ENCODE measurements at places on chromosomes 12 and 14.

- DNase-seq: no peak
Measured at GRCh38 chr14:58401587-58401986, 5.9 kb downstream of the TOMM20L start.

DNA sequence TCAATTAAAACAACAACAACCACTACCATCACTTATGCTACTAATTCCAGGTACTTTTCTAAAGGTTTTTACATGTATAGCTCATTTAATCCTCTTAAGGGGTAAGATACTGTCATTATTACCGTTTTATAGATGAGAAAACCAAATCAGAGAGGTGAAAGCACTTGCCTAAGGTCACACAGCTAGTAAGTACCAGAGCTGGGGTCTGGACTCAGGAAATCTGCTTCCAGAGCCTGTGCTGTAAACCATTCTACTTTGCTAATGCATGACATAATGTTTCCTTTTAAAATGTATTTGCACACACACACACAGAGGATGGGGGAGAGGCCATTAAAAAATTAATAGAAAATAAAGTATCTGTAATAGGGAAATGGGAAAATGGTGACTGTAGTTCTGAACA is 113.4 kb downstream of the PTPN11 start:
- DNase-seq: no peak

DNA sequence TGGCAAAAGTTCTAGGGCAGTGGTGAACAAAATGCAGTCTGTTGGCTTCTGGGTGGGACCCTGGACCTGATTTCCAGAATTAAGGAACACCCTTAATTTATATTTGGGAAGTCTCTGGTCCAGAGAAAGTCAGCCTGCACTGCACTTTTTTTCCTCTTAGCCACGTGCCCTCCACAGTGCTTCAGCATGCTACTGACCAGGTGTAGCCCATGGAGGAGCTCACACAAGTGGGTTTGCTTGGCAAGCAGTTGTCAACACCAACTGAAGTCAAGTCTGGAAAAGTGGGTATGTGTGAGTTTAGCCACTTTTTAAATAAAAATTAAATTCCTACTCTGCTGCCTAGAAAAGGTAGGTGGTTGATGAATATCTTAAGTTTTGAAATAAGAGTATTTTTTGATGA is 111.3 kb downstream of the DAAM1 start:
- DNase-seq: no peak

GRCh38 chr14:90175631-90176030 is 80.7 kb upstream of the PSMC1 start:
- DNase-seq: no peak

GRCh38 chr12:55930771-55931316 is at the start of gene DGKA:
DGKA (plus strand) TSS chr12:55931162; CDS start chr12:55936504, 5,342 bp downstream.
- DNase-seq: peak; percentile 29

DNA sequence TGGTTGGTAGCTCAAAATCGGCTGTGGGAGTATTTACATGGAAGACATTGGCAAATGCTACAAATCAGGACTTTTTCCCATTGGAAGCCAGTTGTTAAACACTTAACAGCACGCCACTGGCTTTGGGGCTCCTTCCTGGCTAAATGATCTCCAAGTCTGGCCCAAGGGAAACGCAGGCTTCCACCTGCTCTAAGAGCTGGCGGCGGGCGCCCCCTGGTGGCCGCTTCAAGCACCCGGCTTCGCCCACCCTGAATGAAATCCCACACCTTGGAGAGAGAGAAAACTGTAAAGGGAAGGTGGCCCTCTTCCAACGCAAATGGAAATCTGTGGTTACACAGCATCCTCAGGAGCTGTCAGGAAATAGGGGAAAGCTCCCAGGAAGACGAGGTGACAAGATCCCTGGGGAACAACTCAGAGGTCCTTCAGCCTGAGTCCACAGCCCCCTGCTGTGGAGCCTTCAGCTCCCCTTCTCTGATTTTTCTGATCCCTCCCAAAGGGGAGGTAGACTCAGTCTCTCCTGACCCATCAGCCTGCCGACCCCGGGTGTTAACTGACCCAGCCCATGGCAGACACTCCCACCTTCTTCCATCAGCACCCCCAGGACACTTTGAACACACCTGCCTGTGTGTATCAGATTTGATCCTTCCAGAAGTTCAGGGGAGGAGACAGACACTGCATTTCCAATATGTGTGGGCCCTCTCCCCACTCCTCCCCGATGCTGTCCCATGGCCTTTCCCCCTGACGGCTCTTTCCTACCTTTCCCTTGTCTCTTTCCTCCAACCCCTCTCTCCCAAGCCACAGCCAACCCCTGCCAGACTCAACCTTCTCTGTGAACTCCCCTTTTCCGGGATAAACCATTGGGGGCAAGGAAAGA is 15.4 kb downstream of the SELPLG start:
- DNase-seq: peak; percentile 54

DNA sequence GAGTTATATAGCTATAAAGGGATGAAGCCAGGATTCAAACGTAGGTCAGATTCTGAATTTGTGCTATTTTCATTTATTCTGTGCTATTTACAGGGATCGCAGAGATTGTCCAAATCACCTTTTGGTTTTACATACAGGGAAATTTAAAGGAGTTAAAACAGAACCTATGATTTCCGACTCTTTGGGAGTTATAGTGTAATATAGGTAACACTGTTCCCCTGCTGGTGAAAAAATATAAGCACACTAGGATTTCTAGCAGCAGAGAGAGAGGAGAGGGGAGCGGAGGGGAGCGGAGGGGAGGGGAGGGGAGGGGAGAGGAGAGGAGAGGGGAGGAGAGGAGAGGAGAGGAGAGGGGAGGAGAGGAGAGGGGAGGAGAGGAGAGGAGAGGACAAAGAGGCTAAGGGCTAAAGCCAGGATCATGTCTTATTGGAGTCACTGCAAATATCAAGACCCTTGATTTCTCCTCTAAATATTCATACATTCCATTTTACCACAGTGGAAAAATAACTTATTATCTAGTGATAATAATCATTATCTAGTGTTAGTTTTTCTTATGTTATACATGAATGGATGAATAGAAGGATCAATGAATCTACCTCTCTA is 46.2 kb upstream of the KCNH5 start:
- DNase-seq: no peak

DNA sequence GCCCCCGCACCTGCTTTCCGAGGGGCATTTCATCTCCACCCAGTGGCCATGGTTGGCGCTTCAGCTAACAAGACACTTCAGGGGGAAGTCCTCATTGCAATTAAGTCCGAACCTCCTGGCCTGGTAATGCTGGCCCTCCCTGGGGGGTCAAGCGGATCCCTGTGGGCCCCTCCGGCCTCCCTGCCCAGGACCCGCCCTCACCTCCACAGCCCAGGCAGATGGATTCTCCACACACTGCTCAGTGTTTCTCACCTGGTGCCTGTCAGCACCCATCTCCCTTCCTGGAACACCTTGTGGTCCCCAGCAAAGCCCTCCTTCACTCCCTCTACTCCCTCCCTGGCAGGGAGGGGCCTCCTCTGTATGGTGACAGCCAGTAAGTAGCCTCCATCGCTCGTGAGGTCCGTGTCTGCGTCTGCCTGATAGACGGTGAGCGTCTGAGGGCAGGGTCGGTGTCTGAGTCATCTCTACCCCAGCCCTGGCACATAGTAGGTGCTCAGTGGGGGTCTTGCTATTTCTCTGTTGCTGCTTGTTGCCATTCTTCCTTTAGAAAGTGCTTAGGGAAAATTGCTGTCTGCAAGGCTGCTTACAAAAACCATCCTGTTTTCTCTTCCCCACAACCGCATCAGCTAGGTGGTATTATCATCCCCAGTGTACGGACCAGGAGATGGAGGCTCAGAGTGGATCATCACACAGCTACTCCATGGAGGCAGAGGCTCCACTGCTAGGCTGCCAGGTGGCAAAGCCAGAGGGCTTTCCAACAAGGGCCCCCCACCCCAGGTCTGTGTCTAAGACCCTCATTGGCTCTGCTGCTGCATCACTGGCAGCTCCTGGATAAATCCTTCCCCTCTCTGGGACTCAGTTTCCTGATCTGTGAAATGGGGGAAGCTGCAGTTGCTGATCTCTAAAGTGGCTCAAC is 39.7 kb upstream of the EML1 start:
- DNase-seq: no peak

- no peak for DNase-seq
Measured at GRCh38 chr14:104996483-104996882, 10.9 kb downstream of the CLBA1 start.

GRCh38 chr12:75641031-75641780 is 129.8 kb upstream of the KRR1 start:
- peak; percentile 64 for DNase-seq

GRCh38 chr12:10891937-10892336 is 7.9 kb upstream of the PRH1 start:
- DNase-seq: no peak

DNA sequence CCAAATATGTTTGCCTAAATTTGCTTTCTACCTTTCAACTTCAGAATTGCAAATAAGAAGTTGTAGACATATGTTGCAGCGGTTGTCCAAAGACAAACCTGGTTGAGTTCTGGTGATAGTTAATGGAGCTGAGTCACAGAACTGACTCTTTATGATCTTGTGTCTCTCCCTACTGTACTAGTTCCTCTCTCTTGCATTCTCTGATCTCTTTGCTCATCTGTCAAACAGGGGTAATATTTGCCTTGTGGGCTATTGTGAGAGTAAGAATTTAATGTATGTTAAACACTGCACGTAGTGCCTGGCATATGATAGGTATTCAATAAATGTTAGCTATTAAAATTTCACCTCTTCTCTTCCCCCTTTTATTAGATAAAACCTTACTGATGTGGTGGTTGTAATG is 283.5 kb upstream of the RGS6 start:
- no peak for DNase-seq

- DNase-seq: no peak
Measured at GRCh38 chr12:124380796-124381455, 86.0 kb downstream of the RFLNA start.

DNA sequence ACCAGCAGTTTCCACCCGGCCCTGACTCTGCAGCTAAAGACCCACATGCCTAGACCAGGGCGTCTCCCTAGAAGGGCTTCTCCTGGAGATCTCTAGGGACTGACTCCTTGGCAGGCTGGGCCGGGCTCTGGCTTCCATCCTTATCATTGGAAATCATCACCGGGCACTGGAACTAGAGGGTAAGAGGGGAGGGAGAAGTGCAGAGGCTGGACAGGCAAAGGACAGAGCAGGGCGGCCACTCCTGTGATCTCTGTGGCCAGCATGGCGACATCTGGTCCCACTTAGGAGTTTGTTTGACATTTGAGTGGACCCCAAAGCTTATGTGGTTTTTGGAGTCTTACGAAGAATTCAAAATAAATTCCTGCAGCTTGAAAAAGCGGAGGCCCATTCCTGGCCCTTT is 7.1 kb downstream of the LTBP2 start:
- no peak for DNase-seq

DNA sequence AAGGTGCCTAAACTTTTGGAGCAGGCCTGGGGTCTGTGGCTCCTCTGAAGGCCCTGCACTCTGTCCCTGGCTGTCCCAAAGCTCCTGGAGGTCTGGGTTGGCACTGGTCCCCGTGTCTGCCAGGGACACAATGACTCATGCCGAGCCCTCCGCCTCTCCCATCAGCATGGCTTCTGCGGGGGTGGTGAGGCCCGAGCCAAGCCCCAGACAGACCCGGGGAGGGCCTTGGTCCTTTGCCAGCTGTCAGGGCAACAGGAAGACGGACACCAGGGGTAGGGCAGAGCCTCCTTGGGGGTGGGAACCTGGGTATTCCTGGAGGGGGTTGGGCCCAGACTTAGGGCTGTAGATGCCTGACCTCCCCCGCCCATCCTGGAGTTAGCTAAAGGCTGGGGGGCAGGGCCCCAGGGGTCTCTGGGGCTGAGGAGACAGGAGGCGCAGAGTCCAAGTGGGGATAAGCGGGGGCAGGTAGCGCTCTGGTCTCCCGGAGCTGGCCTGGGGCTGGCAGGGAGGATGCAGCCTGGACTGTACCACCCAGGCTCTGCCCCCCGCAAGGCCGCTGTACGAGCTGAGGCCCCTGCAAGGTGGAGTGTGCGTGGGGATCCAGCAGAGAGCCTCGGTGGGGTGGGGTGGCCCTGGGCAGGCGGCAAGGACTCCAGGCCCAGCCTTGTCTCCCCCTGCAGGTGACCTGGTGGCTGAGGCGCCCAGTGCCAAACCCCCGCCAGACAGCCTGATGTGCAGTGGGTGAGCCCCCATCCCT is 16.4 kb upstream of the PUS1 start:
- DNase-seq: no peak

DNA sequence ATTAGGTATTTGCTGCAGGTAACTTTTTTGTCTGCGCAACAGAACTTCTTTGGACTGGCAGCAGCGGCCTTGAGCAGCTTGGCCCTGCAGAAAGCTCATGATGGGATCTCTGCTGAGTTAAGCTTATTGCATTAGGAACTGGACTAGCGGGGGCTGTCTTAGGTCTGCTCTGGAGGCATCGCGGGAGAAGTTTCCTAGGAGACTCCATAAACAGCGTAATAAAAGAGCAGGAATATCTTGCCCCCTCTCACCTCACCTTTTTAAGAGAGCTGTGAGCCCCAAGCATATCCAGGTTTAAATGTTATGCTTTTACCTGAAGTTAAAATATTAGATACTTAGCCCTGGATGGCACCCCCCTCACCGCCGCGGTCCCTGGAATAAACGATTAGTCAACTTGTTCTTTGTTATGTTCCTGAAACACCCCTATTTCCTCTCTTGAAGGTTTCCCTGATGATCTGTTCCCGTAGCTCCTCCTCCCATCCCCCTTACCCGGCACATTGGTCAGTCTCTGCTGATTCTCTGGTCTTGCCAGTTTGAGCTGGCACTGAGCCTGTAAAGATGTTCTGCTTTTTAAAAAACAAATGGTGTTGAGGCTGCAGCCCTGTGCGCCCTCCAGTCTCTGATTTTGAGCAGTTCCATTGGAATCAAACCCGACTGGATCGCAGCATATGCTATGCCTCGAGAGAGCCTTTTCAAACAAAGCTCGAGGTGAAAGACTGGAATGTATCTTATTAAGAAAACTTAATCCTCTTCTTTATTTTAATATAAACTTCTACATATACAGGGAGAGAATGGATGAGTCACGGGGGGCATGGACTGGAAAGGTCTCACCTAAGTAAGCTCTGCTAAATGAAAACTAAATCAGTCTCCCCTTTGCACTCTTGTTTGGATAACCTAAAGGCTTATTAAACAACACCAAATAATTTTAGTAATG is 1.9 kb downstream of the MLXIP start:
- DNase-seq: no peak

DNA sequence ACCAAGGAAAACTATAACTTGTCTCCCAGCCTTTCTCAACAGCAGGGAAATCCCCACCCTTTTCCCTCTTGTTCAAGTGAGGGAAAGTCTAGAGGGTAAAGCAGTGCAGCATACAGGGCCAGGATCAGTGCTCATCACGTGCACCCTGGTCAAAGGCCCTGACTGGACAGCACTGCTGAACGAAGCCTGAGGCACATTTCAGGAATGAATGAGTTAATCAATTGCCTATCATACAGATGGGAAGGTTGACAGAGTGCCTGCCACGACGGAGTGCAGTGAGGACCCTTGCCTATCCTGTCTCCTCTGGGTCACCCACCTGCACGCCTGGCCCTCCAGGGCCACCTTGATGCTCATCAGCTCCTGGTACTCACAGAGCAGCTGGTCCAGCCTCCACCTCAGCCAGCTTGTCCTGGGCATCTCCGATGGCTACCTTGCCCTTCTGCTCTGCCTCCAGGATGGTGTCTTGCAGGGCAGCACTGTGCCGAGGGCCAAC is 11.7 kb upstream of the KRT73 start:
- no peak for DNase-seq

Measured in NK-92 treated with Interleukin-12 subunit alpha and Interleukin-12 subunit beta, amount 100 ng/mL, for 24 hours (cell line).